T-helper 2 cell treated with Interferon-gamma antibody and Interleukin-4, amounts not matched to agents 100 ng/mL and 5 ng/mL, for 36 hours (primary cell): ENCODE measurements at places on chromosomes 7 and 10. TPM values are rescaled to one million over a fixed set of nuclear protein-coding genes. Genes with fewer than 3 reads are reported as not detected.

MUC3A gene
- not detected in 2 replicates for total RNA-seq

CRPPA gene
- 1.1 and 1.2 TPM in 2 replicates for total RNA-seq

NCF1 gene
- 1.4 and 2.2 TPM in 2 replicates for total RNA-seq

ANKRD61 gene
- total RNA-seq = 0.18 TPM in 1 of 2 replicates, not detected in the other

MYL10 gene
- not detected in 2 replicates for total RNA-seq

TNRC18 gene
- 46.0 and 51.4 TPM in 2 replicates for total RNA-seq

PON1 gene
- total RNA-seq = not detected in 2 replicates

KCNMA1 gene
- total RNA-seq = 0.39 TPM in 1 of 2 replicates, not detected in the other

KLF14 gene
- total RNA-seq = not detected in 2 replicates

RNF133 gene
- not detected in 2 replicates for total RNA-seq

ASAH2 gene
- 1.3 and 1.7 TPM in 2 replicates for total RNA-seq

GRM3 gene
- total RNA-seq = not detected in 2 replicates

CABCOCO1 gene
- not detected in 2 replicates for total RNA-seq

TMEM184A gene
- total RNA-seq = not detected in 2 replicates

PTPRZ1 gene
- total RNA-seq = not detected in 2 replicates

SAMD9L gene
- total RNA-seq = 96.4 and 102 TPM in 2 replicates

UBTD1 gene
- total RNA-seq = 0.61 and 0.77 TPM in 2 replicates

HK1 gene
- 145 and 147 TPM in 2 replicates for total RNA-seq

NOM1 gene
- total RNA-seq = 32.8 and 34.5 TPM in 2 replicates

CACNA2D1 gene
- total RNA-seq = not detected in 2 replicates

LRRC4 gene
- total RNA-seq = not detected in 2 replicates

HMX3 gene
- not detected in 2 replicates for total RNA-seq

NPFFR1 gene
- not detected in 2 replicates for total RNA-seq

FEZF1 gene
- total RNA-seq = not detected in 2 replicates
